ENCODE measurements at places on chromosomes 6 and 20.

- DNase-seq: no peak
These were observed 223.8 kb downstream of the NRN1 start for GRCh38 chr6:5782783-5783547.

GRCh38 chr6:148288541-148288940 lies 54.1 kb upstream of the SASH1 start:
- no peak for DNase-seq

DNA sequence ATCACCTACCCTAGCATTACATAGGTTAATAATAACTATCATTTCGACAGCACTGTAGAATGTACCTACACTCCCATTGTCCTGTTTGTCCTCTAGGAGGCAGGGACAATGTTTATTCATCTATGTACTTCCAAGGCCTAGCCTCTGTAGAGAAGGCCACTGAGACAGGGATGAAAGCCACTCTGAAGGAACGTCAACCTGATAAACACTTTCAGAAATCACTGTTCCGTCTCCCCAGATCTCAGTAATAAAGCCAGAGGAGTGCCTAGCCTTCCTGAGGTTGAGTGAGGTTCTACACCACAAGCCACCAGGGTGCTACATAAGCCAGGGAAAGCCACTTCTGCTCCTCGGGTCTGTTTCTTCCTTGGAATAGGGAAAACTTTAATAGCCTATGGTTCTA lies 44.8 kb downstream of the POPDC3 start:
- DNase-seq: peak; percentile 23

- DNase-seq: no peak
These were observed 313.1 kb downstream of the GRIK2 start for GRCh38 chr6:101706576-101706975.

GRCh38 chr20:4383961-4384360 lies 337.7 kb upstream of the PRND start:
- DNase-seq: no peak

- peak; percentile 49 for DNase-seq
These were observed 84.3 kb downstream of the ATXN1 start for GRCh38 chr6:16676978-16677377.

DNA sequence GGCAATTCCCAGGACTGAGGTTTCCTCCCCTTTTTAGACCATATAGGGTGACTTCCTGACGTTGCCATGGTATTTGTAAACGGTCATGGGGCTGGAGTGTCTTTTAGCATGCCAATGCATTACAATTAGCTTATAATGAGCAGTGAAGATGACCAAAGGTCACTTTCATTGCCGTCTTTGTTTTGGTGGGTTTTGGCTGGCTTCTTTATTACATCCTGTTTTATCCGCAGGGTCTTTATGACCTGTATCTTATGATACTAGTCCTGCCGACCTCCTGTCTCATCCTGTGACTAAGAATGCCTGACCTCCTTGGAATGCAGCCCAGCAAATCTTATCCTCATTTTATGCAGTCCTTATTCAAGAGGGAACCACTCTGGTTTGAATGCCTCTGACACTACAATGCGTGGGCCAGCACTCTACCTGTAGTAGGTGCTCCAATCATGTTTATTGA lies 190.1 kb downstream of the KCNQ5 start:
- peak; percentile 90 for DNase-seq

GRCh38 chr20:59525500-59526241 lies 78.7 kb upstream of the PHACTR3 start:
- DNase-seq: peak; percentile 58

GRCh38 chr20:43825051-43825402 lies 89.6 kb upstream of the TOX2 start:
- DNase-seq: no peak

DNA sequence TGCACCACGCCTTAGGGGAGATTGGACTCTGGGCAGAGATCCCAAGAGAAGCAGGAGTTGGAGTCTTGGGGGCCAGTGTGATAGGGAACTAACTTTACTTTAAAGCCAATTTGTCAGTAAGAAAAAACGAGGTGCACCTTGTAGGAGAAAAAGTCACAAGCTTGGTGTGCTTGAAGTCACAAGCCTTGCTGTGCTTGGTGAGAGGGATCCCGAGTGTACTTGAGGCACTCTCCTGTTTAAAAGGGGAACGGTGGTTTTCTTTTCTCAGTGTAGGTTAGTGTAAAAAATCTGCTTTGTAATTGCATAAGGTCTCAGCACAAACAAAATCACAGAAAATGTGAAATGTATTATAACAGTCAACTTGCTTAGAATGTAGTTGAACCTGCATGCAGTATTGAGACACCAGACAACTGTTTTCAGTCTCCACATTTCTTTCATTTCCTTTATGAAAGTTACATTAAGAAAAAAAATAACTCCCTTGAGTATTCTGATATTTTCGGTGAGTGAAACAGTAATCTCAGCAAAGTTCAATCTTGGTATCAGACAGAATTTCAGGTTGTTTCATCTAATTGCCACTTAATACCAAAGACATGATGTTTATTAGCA lies 111.1 kb upstream of the DUSP22 start:
- no peak for DNase-seq

DNA sequence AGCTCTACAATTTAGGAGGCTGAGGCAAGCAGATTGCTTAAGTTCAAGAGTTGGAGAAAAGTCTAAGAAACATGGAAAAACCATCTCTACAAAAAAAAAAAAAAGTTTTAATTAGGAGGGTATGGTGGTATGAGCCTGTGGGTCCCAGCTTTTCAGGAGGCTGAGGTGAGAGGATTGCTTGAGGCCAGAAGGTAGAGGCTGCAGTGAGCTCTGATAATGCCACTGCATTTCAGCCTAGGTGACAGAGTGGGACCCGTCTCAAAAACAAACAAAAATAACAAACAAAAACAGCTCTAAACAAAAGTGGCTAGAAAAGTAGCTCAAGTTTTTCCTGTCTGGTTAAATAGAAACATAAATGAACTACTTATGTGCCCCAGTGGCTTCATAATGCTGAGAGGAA lies 2133.6 kb upstream of the DEFB115 start:
- no peak for DNase-seq

DNA sequence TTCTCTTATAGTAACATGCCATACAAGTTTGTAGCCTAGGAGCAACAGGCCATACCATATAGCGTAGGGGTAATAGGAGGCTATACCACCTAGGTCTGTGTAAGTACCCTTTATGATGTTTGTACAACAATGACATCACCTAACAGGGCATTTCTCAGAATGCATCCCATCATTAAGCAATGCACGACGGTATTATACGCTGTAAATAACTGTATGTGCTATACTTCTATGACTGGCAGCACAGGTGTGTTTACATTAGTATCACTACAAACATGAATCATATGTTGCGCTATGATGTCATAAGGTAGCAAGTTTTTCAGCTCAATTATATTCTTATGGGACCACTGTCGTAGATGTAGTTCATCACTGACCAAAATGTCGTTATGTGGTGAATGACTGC lies 31.0 kb downstream of the ADNP start:
- DNase-seq: no peak

GRCh38 chr6:63999613-64000012 lies 364.0 kb downstream of the PHF3 start:
- no peak for DNase-seq

DNA sequence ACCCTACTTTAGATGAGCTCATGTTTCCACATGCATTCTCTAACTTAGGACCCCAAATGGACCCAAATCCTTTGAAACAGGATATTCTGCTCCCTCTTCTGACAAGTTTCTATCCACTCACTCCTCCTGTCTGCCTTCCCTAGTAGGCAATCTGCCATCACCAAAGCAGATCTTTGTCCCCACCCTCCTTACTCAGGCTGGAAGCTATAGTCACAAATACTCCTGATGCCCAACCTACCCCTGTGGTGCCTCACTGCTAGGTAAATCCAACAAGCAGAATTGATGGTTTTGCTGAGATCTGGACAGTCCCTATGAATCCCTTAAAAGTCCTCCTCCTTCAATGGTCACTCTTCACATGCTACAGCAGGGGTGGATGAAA lies 21.7 kb downstream of the ELOVL5 start:
- DNase-seq: no peak

GRCh38 chr6:106882138-106882537 lies 92.4 kb downstream of the CD24 start:
- DNase-seq: no peak

DNA sequence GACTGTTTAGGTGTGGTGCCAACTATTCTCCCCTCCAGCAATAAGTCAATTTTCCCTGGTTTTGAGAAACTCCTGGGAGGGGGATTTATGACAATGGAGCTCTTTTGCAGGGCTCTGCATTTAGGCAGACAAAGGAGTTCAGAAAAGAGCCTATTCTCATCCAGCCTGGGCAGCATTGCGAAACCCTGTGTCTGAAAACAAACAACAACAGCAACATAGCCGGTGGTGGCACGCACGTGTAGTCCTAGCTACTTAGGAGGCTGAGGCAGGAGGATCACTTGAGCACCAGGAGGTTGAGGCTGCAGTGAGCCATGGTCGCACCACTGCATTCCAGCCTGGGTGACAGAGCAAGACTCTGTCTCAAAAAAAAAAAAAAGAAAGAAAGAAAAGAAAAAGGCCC lies 6.4 kb downstream of the CLPS start:
- no peak for DNase-seq

DNA sequence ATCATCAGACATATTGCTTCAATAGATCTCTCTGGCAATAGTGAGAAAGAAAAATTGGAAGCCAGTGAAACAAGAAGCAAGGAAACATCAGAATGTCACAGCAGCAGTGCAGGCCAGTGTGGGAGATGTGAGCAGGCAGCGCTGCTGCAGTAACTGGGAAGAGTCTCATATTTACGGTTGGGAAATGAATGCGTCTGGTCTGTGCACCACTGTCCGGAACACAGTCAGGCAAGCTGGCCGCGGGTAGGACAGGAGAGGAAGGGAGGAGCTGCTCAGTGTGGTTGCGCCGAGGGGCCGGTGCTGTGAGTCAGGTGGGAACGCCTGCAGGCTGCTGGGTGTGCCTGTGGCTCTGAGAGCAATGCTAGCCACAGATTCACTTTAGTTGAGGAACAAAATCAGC lies 6.4 kb upstream of the PSMG4 start:
- no peak for DNase-seq

- no peak for DNase-seq
These were observed 136.7 kb upstream of the EEF1E1 start for GRCh38 chr6:8238773-8239683.

- DNase-seq: no peak
These were observed 20.4 kb upstream of the EPM2A start for GRCh38 chr6:145755682-145756081.

DNA sequence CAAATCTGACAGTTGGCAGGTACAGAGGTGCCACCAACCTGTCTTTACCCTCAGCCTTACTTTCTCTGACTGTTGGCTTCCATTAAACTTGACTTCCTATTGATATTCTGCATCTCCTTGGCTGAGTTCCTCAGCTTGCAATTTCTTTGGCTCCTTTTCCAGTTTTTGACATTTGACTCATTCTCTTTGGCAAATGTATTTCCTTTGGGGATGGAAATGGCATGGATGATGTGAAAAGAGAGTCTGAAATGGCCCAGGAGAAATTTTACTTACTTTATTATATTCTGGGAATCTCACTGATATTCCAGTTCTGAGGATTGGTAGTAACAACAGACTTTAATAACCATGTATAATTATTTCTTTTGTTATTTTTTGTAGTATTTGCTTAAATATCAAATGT lies 255.2 kb downstream of the CD109 start:
- no peak for DNase-seq

DNA sequence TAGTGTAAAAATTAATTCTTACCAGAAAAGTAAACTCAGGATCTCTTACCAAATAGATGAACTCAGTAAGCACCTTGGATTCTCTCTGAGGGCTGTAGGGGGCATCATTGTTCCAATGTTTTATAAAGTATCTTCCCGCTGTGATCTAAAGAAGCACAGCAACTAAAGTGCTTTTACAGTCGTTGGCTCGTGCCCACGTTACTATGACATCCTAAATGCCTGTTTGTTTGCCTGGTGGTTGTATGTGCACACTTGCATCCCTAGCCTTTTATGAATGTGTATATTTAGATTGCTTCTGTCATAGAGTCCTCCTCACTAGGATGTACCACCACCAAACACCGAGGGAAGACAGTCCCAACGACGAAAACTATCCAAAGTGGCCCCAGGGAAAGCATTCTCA lies 34.5 kb downstream of the SLX4IP start:
- DNase-seq: peak; percentile 74

DNA sequence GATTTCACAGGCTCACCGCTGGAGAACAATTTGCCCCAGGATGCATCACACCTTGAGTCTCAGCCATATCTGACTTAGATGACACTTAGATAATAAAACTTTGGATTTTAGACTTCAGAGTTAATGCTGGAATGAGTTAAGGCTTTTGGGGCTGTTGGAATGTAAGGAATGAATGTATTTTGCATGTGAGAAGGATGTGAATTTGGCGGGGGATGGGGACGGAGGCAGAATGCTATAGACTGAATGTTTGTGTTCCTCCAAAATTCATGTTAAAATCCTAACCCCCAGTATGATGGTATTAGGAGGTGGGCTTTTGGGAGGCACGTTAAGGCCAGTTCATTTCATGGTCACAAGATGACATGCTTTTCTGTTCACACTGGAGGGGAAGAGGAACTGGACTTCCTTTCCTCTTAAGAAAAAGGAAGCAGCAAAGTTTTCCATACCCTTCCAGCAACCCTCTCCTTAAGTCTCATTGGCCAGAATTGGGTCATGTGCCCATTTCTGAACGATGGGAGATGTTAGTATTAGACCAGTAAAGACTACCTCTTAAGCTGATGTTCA lies 5.8 kb upstream of the SRXN1 start:
- peak; percentile 38 for DNase-seq

DNA sequence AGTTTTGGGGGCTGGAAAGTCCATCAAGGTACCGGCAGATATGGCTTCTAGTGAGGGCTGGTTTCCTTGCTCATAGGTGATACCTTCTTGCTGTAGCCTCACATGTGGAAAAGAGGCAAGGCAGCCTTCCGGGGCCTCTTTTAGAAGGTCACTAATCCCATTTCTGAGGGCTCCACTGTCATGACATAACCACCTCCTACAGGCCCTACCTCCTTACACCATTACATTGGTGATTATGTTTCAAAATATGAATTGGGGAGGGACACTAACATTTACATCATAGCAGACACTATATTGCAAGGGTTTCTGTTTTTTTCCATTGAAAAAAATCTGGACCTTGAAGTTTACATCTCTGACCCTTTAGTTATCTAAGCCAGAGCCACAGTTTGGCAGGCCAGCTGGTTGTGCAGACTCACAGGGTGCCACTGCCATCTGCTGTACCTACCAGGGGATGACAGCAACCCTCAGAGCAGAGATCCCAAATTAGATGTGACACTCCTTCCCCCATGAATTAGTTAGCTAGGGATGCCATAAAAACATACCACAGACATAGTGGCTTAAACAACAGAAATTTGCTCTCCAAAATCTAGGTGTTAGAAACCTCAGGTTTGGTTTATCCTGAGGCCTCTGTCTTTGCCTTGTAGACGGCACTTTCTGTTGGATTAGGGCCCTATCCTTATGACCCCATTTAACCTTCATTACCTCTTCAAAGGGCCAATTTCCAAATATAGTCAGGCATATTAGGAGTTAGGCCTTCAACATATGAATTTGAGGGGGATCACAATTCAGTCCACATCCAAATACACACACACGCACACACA lies 166.4 kb upstream of the RNF217 start:
- DNase-seq: peak; percentile 3

- no peak for DNase-seq
These were observed 139.9 kb downstream of the BFSP1 start for GRCh38 chr20:17391127-17391771.

- DNase-seq: no peak
These were observed 94.6 kb upstream of the ENPP5 start for GRCh38 chr6:46265373-46265772.
